ENCODE measurements at places on chromosomes 6 and 20. TPM values are rescaled to one million over a fixed set of nuclear protein-coding genes. Genes with fewer than 3 reads are reported as not detected.

Gene ARFGEF3
- polyA plus RNA-seq, result 0.13 TPM

Gene GJA10
- polyA plus RNA-seq, result not detected

Gene VTA1
- 24.7 TPM for polyA plus RNA-seq

Gene MOCS1
- polyA plus RNA-seq, result 14.0 TPM

Gene APOBEC2
- polyA plus RNA-seq, result not detected

Gene ACSS2
- 59.4 TPM for polyA plus RNA-seq

Gene FKBP1C
- 0.54 TPM for polyA plus RNA-seq

Gene TCP11
- not detected for polyA plus RNA-seq

Gene PRICKLE4
- polyA plus RNA-seq, result 1.5 TPM

Gene FAM110A
- 2.9 TPM for polyA plus RNA-seq

Gene NOX3
- polyA plus RNA-seq, result not detected

Gene GGTLC1
- polyA plus RNA-seq, result not detected

Gene CD24
- polyA plus RNA-seq, result 3.9 TPM

Gene ENPP1
- polyA plus RNA-seq, result 8.8 TPM

Gene TP53TG5
- not detected for polyA plus RNA-seq

Gene TFAP2A
- not detected for polyA plus RNA-seq

Gene ZNF831
- polyA plus RNA-seq, result 0.03 TPM

Gene VWA7
- polyA plus RNA-seq, result 0.23 TPM

Gene MATN4
- 0.18 TPM for polyA plus RNA-seq

Gene PCSK2
- polyA plus RNA-seq, result not detected

Gene HLA-DMA
- 9.8 TPM for polyA plus RNA-seq

Gene MUC21
- 0.20 TPM for polyA plus RNA-seq

Gene TRIM31
- polyA plus RNA-seq, result 13.8 TPM

Gene FERMT1
- polyA plus RNA-seq, result 0.03 TPM

Gene DZANK1
- 0.75 TPM for polyA plus RNA-seq

Gene PLN
- 955 TPM for polyA plus RNA-seq

Gene DOK5
- 5.2 TPM for polyA plus RNA-seq

Gene DEFB118
- polyA plus RNA-seq, result not detected

Gene SDHAF4
- 6.8 TPM for polyA plus RNA-seq

Gene GABRR2
- 0.82 TPM for polyA plus RNA-seq

Gene DUSP15
- polyA plus RNA-seq, result 2.6 TPM

Gene PLG
- polyA plus RNA-seq, result 1.3 TPM

Gene ADRM1
- polyA plus RNA-seq, result 41.4 TPM
